ENCODE measurements at places on chromosomes 16 and 17.

DNA sequence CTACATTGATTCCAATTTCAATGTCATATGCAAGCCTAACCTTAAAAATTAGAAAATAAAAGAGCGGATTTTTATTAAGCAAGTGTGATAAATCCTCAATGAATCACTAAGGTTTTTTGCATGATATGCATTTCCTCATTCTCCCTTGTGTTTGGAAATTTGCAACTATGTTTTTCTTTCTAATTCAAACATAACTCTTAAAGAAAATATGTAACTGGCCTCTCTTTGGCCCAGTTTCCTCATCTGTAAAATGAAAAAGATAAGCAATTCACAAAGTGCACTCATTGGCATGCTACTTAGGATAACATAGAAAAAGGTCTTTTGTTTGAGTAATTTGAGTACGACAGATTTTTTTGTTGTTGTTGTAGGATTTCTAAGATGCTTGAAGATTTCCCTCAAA lies 295.5 kb downstream of the CDH11 start:
- DNase-seq, result no peak

- no peak for DNase-seq
These were observed 22.6 kb downstream of the CDRT4 start for GRCh38 chr17:15444805-15445204.

DNA sequence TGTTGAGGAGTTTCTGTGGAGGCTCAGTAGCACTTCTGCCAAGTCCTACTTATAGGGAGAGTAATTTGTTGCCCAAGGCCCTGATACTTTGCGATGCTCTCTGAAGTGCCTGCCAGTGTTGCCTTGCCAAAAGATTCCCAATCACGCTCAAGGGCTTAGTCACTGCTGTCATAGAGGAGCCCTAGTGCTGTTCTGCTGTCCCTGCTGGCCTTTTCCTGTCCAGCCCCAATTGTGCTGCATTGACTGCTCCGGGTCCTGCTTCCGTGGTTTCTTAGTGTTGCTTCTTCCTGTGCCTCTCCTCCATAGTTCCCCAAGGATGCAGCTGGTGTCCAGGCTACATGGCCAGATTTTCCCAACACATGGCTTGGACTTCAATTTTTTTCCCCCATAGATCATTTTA lies 13.9 kb downstream of the NUP93 start:
- DNase-seq, result no peak

DNA sequence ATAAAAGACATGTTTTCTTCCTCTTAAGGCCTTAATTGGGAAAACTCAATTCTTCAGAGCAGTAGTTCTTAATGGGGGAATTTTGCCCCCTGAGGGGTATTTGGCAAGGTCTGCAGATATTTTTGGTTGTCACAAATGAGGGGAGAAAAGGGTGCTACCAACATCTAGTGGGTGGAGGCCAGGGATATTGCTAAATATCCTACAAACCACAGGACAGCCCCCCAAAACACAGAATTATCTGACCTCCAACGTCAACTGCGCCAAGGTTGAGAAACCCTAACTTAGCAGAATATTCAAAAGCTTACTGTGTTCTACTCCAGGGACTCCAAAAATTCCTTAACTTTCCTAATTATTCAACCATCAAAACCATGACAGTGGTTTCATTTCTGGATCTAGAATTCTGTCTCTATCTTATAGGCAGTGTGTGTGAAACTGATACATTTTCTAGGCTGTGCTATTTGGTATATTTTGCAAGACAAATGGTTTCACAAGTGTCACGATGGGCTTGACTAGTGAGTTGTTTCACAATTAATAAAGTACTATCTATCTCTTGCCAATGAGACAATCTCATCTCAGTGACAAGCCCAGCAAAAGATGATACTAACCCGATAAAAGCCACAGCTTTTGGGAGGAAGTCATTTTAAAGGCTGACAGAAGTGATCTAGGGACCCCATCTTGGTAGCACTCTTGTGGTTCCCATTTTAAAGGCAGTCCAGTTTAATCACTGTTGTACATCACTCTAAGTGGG lies 14.7 kb downstream of the TXNDC11 start:
- peak; percentile 91 for DNase-seq

GRCh38 chr17:56756536-56756935 lies 77.2 kb downstream of the C17orf67 start:
- DNase-seq, result no peak

DNA sequence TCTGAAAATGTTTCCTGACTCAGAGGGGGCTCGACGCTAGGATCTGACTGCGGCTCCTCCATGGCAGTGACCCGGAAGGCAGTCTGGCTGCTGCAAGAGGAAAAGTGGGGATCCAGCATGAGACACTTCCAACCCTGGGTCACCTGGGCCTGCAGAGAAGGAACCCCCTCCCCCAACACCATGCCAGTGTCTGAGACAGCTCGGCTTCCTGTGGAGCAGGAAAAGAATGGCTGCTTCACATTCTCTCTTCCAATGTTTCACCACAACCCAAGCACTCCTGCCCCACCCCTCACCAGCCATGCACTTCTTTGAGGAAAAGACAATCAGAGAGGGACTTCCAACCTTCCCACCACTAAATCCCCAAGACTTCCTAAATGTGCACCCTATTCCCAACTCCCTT lies 10.8 kb downstream of the TP53 start:
- DNase-seq, result no peak

GRCh38 chr17:39597372-39598046 lies 10.2 kb downstream of the NEUROD2 start:
- DNase-seq, result no peak

- no peak for DNase-seq
These were observed 736.5 kb downstream of the KCNJ2 start for GRCh38 chr17:70905796-70906195.

DNA sequence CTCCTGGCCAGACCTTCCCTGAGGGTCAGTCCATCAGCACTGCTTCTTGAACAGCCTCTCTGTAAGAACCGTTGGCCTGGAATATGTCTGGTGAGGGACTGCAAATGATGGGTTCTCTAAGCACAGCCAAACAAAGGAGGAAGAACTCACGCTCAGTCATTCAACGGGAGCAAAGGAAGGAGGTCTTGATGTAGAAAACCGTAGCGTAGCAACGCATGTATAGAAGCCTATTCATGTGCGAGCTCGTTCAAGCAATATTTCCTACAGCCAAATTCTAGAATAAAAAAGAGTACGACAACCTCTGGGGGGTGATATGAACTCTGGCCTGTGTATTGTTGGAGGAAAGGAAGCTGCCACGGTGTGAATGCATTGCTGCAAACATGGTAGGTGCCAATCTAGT lies 64.2 kb downstream of the RGS9 start:
- no peak for DNase-seq

- DNase-seq, result no peak
These were observed 333.5 kb downstream of the NPIPA8 start for GRCh38 chr16:18003033-18003432.

- DNase-seq, result no peak
These were observed 311.9 kb downstream of the CA10 start for GRCh38 chr17:51846566-51846965.

DNA sequence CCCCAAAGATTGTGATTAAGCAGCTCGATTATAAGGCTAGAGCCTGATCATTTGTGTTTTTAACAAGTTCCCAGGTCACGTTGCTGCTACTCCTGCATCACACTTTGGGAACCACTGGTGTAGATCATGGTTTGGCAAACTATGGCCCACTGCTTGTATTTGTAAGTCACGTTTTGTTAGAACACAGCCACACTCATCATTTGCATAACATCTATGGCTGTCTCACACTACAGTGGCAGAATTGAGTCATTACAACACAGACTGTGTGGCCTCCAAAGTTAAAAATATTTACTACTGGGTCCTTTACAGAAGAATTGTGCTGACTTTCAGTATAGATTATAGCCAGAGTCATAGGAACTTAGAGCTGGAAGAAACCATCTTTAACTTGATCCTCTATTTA lies 515.3 kb upstream of the PSMD7 start:
- DNase-seq, result no peak

- DNase-seq, result no peak
These were observed 39.6 kb upstream of the TMEM97 start for GRCh38 chr17:28279411-28279810.

- no peak for DNase-seq
These were observed 1.5 kb downstream of the SLC13A5 start for GRCh38 chr17:6711681-6712057.

DNA sequence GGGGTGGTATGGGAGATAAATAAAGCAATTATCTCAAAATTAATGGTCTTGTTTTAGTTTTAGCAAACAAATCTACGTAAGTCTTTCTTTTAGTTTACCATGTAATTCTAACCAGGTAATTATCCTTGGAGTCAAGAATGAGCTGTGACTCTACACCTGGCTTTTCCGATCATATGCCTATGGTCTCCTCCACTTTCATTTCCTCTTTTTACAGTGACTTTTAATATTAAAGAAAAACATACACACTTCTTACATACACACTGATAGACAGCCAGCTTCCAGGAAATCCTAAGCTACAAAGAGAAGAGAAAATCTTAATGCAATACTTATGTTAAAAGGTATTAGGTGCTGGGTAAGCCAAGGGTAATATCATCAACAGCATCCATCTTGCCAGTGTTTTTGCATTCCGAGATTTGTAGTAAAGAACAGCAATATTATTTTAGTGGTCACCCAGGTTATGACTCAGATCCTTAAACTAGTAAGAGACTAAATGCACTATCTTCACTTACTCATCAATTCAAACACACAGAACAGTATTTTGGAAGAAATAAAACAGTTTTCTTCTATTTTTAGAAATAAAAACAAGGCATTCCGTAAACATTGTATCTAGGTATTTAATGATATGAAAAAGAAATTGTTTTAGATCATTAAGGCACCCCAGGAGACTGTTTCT lies 4.4 kb upstream of the IRX5 start:
- DNase-seq, result peak; percentile 18

DNA sequence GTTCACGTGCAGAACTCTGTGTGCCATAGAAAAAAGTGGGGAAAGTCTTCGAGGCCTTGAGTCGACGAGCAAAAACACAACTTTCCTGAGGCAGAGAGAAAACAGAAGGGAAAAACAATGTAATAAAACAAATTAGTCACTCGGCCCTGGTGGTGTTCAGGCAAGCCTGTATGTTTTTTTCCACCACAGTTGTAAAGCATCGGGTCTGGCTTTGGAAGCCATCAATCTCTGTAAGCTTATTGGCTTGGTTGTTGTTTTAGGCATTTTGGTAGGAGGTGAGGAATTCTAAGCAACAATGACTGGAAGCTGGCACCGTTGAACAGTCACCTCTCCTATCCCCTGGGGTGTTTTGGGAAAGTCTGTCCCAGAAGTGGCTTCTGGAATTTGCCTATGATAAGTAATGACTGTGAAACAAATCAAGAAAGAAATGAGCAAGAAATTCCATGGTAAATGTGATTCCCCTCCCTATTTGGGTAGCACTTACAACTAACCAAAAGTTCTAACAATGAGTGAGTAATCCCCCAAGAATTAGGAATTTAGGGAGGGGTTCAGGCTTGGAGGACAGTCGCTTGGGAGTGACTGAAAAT lies 2.8 kb downstream of the CDH13 start:
- no peak for DNase-seq

DNA sequence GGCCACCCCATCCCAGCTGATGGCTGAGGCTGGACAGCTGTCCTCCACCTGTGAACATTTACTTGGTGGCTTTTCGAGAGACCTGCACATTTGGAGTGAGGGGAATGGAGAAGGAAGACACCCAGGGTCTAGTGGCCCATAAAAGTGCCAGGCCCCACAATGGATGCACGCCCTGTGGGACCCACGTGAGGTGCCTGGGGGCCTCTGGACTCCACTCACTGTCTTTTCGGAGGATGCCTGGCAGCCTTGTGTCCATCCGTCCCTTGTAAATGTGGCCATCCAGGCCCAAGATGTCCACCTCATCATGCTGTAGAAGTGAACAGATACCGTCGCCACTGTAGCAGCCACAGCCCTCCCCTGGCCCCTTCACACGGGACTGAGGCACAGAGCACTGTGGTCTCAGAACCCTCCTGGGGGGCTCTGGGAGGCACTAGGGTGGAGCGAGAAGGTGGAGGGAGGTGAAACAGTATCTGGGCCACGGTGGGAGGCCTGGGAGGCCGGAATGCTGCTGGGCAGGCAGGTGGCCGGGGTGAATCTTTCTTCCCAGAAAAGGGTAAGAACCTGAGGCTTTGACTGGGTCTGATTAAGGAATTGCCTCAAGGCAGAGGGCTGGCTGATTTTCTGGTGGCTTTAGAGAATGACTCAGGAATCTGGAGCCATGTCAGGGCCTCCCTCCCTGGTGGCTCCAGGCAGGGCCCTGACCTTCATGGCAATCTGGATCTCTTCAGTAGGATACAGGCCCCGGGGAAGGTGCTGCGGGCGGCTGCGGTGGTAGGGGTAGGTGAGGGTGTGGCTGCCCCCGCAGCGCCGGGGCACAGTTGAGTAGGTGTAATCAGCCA lies 11.5 kb downstream of the UBALD2 start:
- DNase-seq, result no peak

DNA sequence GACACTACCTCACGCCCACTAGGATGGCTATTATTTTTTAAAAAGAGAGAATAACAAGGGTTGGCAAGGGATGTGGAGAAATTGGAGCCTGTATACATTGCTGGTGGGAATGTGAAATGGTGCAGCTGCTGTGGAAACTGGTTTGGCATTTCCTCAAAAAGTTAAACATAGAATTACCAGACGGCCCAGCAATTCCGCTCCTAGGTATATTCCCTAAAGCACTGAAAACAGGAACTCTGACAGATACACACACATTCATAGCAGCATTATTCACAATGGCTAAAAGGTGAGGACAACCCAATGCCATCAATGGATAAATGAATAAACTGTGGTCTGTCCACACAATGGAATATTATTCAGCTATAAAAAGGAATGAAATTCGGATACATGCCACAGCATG lies 60.3 kb upstream of the CBX4 start:
- no peak for DNase-seq

DNA sequence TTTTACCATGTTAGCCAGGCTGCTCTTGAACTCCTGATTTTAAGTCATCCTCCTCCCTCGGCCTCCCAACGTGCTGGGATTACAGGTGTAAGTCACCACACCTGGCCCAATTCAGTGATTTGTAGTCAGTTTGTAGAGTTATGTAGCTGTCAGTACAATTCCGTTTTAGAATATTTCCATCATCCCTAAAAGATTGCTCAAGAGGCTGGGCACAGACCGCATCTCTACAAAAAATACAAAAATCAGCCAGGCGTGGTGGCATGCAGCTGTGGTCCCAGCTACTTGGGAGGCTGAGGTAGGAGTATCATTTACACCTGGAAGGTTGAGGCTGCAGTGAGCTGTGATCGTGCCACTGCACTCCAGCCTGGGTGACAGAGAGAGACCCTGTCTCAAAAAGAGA lies 20.6 kb downstream of the RGS11 start:
- no peak for DNase-seq

DNA sequence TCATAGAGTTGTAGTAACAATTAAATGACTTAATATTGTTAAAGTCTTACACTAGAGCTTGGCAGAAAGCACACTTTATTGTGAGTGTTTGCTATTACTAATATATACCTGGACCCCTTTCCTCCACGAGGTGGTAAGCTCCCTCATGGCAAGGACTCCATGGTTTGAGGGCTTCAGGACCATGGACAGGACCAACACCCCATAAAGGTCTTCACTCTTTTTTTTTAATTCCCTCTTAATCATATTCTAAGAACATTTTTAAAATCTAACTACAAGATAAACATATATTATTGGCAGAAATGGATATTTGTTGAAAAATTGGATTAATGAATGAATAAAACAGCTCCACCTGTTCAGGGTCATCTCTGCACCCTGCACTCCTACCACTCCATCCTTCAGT lies 154.5 kb downstream of the CBLN1 start:
- peak; percentile 36 for DNase-seq
